ENCODE measurements at places on chromosomes 7 and 10. TPM values are rescaled to one million over a fixed set of nuclear protein-coding genes. Genes with fewer than 3 reads are reported as not detected.

Gene HSPA14
- total RNA-seq: 14.9 TPM

Gene OR6V1
- total RNA-seq: not detected

Gene ARMS2
- not detected for total RNA-seq

GRCh38 chr10:117662126-117662525 is 119.6 kb downstream of the EMX2 start:
- no peak overlapping the region for H3K4me3 ChIP-seq
- H3K4me1 ChIP-seq: no peaks in the 10 kb centered on the region
- H3K36me3 ChIP-seq: no peaks in the 10 kb centered on the region
- H3K27me3 ChIP-seq: no peaks in the 10 kb centered on the region
- no peak for DNase-seq

Measured in uterus (tissue), 4 donors.